ENCODE measurements at places on chromosomes 11 and 22. TPM values are rescaled to one million over a fixed set of nuclear protein-coding genes. Genes with fewer than 3 reads are reported as not detected.

Gene LINC01488
- total RNA-seq, result not detected

Gene TMEM121B
- total RNA-seq, result 10.0 TPM

Gene HEPN1
- total RNA-seq, result not detected

Gene PLAAT5
- total RNA-seq, result 3.1 TPM

Gene SCGB1C1
- not detected for total RNA-seq

Gene DEFB131B
- total RNA-seq, result not detected

Gene TOP3B
- total RNA-seq, result 13.4 TPM

Gene SLC7A4
- 1.4 TPM for total RNA-seq

Gene MUC6
- total RNA-seq, result not detected

Gene C11orf42
- total RNA-seq, result not detected

Gene C22orf23
- 0.31 TPM for total RNA-seq

Gene BMAL1
- 35.9 TPM for total RNA-seq

Gene NPAS4
- 0.16 TPM for total RNA-seq

Gene PKNOX2
- 5.3 TPM for total RNA-seq
